ENCODE measurements at places on chromosomes 2 and 18.

DNA sequence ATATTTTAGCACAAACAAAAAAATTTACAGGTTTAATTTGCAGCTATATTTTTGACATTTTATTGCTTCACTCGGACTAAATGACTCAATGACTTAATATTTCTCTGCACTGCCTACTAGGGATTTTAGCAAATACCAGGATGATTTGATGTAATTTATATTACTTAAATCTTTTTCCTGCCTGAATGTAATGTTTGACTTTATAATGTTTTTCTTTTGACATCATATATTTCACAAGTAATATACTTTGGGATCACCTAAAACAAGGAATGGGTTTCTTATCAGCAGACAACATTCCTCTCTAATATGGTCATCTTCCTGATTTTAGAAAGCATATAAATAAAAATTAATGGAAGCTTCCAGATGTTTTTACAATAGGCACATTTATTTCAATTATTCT is 253.2 kb upstream of the EPC2 start:
- DNase-seq: no peak

- no peak for DNase-seq
Observed at GRCh38 chr2:64697297-64698176, 43.8 kb upstream of the SERTAD2 start.

DNA sequence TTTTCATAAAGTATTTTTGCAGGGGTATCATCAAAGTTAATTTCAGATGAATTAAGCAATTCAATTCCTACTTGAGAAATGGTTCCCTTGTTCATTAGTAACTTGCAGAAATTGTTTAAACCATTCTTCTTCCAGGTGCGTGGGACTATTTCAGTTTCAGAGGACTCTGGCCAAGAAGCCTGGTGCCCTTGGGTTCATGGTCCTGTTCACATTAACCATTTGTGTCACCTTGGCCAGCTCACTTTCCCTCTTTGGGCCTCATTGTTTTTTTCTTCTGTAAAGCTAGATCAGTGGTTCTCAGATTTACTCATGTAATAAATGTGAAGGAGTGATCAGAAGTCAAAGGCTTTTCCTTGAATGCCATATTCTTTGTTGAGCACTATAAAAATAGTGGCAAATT is 112.4 kb upstream of the BZW1 start:
- no peak for DNase-seq

GRCh38 chr2:101854877-101855276 is 136.9 kb upstream of the IL1R2 start:
- no peak for DNase-seq

- DNase-seq: no peak
Observed at GRCh38 chr2:141555876-141556470, 574.8 kb downstream of the LRP1B start.

DNA sequence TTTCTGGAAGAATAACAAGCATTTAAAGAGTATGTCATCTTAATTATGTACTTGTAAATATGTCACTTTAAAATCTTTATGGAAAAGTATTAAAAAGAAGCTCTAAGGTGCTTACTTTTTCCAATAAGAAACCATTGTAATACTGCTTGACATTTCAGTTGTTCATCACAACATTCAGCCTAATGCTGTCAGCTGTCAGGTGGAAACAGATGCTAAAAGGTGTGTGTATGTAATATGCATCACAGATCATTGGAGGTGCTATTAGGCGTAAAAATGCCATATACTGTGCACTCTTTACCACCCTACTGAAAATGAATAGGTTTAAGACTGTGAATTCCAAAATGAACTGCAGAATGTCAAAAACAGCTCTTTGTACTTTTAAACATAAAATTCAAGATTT is 40.3 kb downstream of the METTL8 start:
- DNase-seq: no peak

GRCh38 chr2:10447895-10448575 is at the start of gene ODC1:
ODC1 (minus strand) TSS chr2:10448327; CDS start chr2:10445032, 3,295 bp downstream.
- peak; percentile 99 for DNase-seq

DNA sequence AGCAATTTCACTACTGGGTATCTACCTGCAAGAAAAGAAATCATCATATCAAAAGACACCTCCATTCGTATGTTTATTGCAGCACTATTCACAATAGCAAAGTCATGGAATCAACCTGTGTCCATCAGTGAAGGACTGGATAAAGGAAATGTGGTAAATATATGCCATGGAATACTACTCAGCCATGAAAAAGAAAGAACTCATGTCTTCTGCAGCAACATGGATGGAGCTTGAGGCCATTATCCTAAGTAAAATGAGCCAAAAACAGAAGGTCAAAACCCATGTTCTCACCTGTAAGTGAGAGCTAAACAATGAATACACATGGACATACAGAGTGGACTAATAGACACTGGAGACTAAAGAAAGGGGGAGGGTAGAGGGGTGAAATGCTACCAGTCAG is 322.2 kb downstream of the ZNF521 start:
- no peak for DNase-seq

GRCh38 chr2:239278941-239279365 is 121.9 kb downstream of the HDAC4 start:
- peak; percentile 53 for DNase-seq

- DNase-seq: no peak
Observed at GRCh38 chr2:68363721-68364120, 1.4 kb upstream of the PLEK start.

DNA sequence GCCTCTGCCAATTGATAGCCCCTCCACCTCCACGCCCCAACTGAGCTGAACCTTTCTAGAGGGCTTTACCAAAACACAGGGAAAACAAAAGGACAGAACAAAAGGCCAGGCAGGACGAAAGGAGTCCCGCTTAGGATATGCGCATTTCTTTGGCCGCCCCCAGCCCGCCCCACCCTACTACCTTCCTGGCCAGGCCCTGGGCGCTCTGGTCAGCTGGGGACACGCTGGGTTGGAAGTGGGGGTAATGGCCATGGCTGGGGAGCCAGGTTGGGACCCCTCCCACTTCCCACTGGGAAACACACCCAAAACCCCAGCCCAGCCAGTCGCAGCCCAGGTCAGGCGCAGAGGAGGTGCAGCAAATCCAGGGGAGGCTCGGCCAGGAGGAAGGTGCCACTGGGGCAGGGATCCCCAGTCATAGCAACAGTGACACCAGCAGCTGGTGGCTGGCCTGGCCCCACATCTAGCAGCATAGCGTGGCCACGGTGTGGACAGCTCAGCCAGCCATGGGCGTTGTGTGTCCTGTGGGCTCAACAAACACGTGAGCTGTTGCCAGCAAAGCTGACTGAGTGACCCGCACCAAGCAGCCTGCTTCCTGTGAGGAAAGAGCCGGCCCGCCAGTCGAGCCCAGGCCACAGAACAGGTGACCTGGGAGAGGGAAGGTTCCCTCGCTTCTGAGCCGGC is 24.6 kb upstream of the B3GNT7 start:
- DNase-seq: no peak

DNA sequence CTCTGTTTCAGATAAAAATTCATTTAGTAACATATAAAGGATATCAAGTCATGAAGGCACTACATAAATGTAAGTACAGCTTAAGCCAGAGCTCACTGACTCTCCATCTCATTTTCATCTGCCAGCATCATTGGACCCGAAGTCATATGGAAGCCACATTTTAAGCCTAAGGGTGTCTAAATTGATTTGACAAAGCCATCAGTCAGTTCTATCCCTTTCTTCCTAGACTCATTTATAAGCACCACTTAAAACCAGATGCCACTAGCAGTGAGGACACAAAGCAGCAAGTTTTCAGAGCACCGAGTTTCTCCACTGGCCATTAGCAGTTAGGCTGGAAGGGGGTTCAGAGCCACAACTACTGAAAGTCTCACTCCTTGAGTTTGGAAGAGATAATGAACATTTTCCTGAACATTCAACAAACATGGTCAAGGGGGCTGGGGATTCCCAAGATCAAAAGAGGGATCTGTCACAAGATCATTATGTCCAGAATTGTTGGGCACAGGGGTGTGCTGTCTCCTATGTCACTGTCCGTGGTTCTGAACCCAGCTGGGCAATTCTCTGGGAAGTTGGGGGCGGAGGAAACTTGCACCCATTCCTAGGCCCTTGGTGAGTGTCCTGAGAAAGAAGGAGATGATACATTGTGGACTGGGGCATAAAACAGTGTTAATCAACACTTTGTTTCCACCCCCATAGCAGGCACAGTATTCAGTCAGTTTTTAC is 158.5 kb upstream of the LMAN1 start:
- no peak for DNase-seq

DNA sequence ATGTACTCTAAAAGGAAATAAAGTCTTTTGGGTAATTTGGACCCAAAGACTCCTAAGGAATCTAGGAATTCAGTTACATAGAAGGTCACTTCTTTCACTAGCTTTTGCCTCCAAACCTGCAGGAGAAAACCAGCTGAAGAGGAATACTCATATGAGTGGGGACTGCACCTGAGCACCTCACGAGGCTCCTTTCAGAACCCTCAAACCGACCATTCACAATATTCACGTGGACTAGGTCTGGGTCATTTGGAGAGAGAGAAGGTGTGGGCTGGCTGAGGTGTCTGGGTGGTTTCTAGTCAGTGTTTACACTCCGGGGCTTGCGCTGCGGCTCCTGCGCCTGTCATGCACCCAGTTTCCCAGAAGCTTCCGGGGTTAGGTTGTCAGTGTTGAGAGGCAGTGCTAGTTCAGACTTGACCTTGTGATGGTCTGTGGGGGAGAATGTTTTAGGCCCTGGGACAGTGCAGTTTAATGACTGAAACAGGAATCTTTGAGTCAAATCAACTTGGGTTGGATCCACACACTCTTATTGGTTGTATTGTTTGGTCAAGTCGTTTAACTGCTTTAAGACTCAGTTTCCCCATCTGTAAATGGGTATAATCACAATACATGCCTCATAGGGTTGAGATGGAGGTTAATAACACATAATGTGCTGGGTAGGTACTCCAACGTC is 78.4 kb downstream of the LIMS1 start:
- DNase-seq: peak; percentile 69

GRCh38 chr2:240411261-240412160 is 24.0 kb upstream of the GPC1 start:
- DNase-seq: peak; percentile 32

DNA sequence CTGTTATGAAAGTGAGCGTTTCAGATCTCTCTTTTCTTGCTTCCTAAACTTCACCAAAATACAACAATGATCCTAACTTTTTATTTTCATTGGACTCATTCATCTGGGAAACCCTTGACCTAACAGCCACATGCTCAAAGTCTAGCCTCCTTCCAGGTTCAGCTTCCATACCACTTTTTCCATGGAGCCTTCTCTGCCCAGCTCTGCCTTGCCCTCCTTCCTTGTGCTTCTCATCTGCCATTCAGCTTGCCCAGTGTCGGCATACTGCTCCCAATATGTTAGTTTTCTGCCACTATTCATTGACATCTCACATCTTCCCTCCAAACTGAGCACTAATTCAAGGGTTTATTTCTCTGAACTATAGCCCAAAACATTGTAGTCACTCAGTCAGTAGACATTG is 214.7 kb downstream of the RAD51AP2 start:
- no peak for DNase-seq

GRCh38 chr2:3459185-3460015 is 59.9 kb downstream of the ADI1 start:
- peak; percentile 43 for DNase-seq

DNA sequence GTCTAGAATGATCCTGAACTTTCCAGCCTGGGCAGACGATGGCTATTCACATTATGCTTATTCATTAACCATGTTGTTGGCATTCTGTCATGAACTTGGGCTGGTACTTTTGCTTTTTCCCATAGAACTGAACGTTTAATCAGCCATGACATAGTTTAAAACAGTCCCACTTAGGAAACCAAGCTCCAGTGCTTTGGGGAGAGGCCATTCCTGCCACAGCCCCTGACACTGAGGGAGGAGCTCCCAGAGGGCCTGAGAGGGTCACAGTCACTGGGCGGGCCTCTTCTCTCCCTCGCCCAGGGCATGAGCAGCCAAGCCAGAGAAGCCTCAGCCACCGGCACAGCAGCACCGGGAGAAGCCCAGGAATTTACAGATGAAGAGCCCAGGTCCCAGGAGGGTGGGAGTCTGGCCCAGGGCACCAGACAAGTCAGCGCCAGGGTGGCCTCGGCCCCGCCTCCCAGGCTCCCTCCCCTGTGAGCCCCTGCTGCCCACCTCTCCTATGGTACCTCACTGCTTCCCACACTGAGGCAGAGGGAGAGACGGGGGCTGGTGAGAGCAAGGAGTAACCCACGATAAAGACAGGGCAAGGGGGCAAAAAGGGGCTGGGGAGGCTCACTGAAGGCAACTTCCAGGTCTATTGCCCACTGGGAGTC is 33.6 kb downstream of the MAL start:
- no peak for DNase-seq

GRCh38 chr2:148642891-148643416 is 1.6 kb upstream of the EPC2 start:
- no peak for DNase-seq

Measured in activated CD8-positive, alpha-beta memory T cell treated with anti-CD3 and anti-CD28 coated beads, Interleukin-2, amount 50 U/mL, for 48 hours (primary cell).